SJCRH30 (cell line): ENCODE measurements at places on chromosomes 7 and 10. TPM values are rescaled to one million over a fixed set of nuclear protein-coding genes. Genes with fewer than 3 reads are reported as not detected.

The CDC14C gene
- 0.15 TPM in 1 of 2 replicates, not detected in the other for total RNA-seq

The NME8 gene
- not detected in 2 replicates for total RNA-seq

DNA sequence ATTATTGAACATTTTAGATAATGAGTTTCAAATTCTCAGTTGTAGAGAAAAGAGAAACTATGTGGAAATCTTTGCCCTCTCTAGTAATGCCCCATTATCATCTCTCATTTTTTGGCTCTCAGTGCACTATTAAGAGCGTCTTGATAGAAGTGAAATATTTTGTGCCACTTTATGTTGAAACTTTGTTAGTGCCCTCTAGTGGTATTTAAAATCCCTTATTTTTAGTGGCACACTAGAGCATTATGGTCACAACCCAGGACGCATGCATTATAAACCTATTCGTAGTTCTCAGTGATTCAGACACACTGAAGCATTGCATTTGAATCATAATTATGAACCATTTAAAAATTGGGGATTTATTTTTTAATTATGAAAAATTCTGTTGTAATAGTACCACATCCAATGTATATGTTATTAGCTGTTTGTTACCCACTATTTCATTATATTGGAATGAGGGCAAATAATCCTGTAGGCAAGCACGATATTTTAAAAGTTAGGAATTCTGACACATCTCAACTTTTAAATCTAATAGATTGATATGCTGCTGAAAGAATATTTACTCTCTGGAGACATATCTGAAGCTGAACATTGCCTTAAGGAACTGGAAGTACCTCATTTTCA is 21.9 kb downstream of the PDCD4 start:
- DNase-seq = peak; percentile 71
- H3K4me3 ChIP-seq = no peak overlapping the region
- H3K27ac ChIP-seq = no peak overlapping the region
- H3K4me1 ChIP-seq = no peaks in the 10 kb centered on the region

- no peak for DNase-seq
- H3K4me3 ChIP-seq = no peak overlapping the region
- no peaks in the 10 kb centered on the region for H3K27me3 ChIP-seq
- H3K4me1 ChIP-seq = no peaks in the 10 kb centered on the region
- H3K36me3 ChIP-seq = no peaks in the 10 kb centered on the region
Measured at GRCh38 chr7:85469446-85470010, 282.7 kb upstream of the SEMA3D start.

DNA sequence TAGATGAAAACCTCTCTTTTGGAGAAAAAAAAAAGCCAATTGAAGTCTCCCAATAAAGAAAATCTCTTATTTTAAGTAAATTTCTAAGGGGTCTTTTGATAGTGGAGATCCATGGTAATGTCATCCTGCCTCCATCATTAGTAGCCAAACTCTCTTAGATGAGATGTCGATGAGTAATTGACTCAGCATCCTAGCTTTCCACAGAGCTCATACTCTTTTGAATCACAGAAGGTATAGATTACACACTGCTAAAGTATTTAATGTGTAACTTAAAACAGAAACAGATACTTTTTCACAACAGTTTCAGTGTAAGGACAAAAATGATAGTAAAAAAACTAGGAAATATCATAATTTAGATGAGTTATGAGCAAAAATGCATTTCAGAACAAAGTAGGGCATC is 19.4 kb downstream of the MAGI2 start:
- no peak overlapping the region for H3K27ac ChIP-seq
- H3K27me3 ChIP-seq = no peaks in the 10 kb centered on the region
- DNase-seq = no peak

DNA sequence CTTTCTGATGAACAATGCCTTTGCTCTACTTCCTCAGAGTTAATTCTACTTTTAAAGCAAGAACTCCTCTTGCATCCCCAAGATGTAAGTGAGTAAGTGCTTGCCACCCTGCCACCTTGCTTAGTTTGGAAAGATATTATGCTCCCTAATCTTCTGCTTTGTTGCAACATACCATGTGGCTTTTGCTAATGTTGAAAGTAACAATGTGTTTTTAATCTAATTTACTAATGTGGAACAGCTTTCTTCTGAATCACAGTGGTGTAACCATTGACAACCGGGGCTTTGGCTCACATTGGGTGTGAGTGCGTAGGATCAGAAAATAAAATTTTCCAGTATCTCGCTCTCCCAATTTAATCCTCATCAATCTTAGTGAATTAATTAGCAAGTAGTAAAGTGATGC is 254.1 kb upstream of the PTER start:
- H3K27me3 ChIP-seq = no peaks in the 10 kb centered on the region
- no peaks in the 10 kb centered on the region for H3K4me1 ChIP-seq

GRCh38 chr7:115087437-115087836 is 165.5 kb downstream of the MDFIC start:
- no peak overlapping the region for H3K4me3 ChIP-seq
- H3K27ac ChIP-seq = no peak overlapping the region
- no peaks in the 10 kb centered on the region for H3K27me3 ChIP-seq
- peaks cover 9% of the 10 kb centered on the region for H3K4me1 ChIP-seq
- DNase-seq = peak; percentile 13

DNA sequence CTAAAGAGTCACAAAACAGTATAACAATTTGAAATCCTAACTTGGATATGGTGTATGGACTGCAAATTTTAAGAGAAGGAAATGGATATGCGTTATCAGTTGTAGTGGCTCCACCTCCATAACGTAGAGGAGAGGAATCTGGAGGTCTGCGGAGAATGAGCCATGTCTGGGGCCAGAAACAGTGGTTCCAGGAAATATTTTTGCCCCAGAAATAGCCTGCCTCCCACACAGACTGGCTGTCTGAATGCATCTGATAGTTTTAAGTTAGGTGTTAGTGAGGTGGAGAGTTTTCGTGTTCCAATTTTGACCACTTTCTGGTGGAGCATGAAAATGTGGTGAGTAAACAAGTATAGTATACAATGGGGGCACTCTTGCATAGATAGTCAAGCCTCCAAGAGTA is 1.6 kb downstream of the PHTF2 start:
- H3K4me3 ChIP-seq = peak overlapping the region; percentile 86
- no peak for DNase-seq
- no peaks in the 10 kb centered on the region; the same call in 1 of the 2 replicates for H3K4me1 ChIP-seq
- H3K27me3 ChIP-seq = no peaks in the 10 kb centered on the region
- H3K36me3 ChIP-seq = no peaks in the 10 kb centered on the region
- no peak overlapping the region for H3K27ac ChIP-seq

DNA sequence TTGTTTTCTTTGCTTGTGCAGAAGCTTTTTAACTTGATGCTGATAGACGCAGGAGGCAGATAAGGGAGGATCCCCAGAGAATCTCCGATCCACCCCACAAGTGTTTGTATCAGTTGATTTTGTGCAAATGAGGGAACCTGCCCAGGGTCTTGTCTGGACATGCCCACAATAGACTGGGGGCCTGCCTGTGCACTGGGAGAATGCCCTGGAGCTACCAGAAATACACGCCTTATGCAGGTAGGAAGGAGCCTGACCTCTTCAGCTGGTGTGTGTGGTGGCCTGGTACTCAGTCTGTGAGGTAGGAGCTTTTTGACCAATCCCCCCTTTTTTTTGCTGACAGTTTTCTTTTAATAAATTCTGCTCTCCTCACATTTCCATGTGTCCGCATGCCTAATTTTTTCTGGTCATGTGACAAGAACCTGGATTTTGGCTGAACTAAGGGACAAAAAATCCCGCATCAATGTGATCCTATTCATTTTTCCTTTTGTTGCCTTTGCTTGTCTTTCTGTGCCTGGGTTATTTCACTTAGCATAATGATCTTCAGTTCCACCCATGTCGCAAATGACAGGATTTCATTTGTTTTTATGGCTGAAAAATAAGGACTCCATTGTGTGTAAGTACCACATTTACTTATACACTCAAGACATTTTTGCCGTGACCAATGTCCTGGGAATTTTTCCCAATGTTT is 430.6 kb upstream of the NRG3 start:
- no peaks in the 10 kb centered on the region for H3K4me1 ChIP-seq
- no peak overlapping the region for H3K4me3 ChIP-seq
- H3K27me3 ChIP-seq = no peaks in the 10 kb centered on the region
- DNase-seq = no peak
- no peak overlapping the region for H3K27ac ChIP-seq

DNA sequence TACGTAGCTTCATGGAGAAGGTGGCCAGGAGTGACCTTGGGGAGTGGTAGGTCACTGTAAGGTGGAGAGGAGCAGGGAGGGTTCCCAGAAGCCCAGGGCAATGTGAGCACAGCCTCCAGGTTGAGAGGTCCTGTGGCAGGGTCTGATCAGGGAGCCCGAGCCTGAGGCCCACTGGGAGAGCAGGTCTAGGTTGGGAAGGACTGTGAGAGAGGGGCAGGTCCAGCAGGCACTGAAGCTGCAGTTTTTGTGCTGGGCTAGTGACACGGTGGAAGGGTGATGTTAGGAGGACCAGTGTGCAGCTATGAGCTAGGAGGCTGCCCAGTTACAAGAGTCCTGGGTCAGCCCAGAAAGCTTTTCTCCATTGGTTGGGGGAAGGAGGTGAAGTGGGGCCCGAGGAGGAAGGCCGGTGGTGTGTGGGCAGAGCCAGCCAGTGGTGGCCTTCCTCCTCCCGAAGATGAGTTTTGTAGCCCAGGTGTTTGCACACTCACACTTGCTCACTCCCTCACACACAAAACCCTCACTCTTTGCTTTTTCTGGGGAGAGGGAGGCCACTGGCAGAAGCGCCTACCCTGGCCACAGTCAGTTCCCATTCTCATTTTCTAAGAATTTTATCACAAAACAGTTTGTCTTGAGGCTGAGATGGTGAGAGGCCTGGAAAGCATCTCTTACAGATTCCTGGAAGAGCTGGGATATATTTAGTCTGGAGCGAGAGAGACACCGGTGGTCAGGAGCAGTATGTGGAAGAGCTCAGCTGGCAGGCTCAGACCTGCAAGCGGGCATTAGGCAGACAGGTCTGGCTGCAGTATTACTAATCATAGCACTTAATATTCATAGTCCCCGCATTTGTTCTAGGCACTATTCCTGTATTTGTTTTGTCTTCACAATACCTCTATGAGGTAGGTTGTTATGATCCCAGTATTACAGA is 57.1 kb downstream of the ZNF467 start:
- no peak overlapping the region for H3K27ac ChIP-seq
- H3K27me3 ChIP-seq = no peaks in the 10 kb centered on the region
- H3K4me1 ChIP-seq = peaks cover 12% of the 10 kb centered on the region; the same call in 1 of the 2 replicates

DNA sequence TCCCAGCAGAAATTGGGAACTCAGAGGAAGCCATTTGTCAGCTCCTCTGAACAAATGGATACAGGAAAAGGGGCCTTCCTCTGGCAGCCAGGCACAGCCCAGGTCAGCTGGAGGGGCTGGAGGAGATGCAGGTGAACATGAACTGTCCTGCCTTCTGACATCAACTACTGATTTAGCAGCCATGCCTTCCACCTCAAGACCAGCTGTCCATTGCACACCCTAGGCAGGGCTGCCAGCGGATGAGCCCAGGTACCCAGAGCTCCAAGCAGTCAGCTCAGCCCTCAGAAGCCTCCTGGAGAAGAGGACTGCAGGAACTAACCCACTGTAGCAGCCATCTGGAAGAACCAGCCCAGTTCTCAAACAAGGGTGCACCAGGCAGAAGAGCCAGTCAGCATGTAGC is 44.1 kb upstream of the GDF10 start:
- H3K27me3 ChIP-seq = no peaks in the 10 kb centered on the region
- no peaks in the 10 kb centered on the region for H3K36me3 ChIP-seq
- H3K4me1 ChIP-seq = no peaks in the 10 kb centered on the region
- H3K4me3 ChIP-seq = no peak overlapping the region
- H3K27ac ChIP-seq = no peak overlapping the region

DNA sequence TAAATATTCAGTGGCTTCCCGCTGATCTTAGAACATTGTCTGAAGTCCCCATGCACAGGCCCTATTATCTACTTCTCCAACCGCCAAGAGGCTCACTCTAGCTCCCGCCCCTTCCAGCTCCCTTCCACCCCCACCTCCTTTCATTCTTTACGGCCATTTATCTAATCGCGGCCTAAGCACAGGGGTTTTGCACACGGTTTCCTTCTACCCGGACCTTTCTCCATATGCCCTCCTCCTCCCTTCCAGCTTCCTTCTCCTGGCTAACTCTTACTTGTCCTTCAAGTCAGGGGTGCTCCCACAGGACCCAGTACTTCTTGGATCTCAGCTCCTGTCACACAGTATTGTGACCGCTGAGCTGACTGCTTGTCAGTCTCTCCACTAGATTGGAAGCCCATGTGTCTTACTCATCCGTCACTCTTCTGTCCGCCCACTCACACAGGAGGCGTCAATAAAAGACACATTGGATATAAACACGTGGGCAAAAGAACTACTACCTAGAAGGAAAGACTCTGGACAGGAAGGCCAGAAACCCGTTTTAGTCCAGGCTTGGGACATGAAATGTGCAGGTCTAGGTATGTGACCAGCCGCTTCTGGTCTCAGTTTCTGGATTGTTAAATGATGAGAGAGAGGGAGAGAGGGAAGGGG is 20.2 kb upstream of the HPS1 start:
- H3K36me3 ChIP-seq = no peaks in the 10 kb centered on the region
- no peak overlapping the region for H3K4me3 ChIP-seq
- H3K4me1 ChIP-seq = peaks cover 5% of the 10 kb centered on the region
- no peaks in the 10 kb centered on the region for H3K27me3 ChIP-seq

- no peak overlapping the region for H3K27ac ChIP-seq
- DNase-seq = no peak
- H3K4me3 ChIP-seq = no peak overlapping the region
- no peaks in the 10 kb centered on the region for H3K36me3 ChIP-seq
- H3K4me1 ChIP-seq = no peaks in the 10 kb centered on the region
Measured at GRCh38 chr10:62904281-62904875, 88.2 kb upstream of the EGR2 start.

DNA sequence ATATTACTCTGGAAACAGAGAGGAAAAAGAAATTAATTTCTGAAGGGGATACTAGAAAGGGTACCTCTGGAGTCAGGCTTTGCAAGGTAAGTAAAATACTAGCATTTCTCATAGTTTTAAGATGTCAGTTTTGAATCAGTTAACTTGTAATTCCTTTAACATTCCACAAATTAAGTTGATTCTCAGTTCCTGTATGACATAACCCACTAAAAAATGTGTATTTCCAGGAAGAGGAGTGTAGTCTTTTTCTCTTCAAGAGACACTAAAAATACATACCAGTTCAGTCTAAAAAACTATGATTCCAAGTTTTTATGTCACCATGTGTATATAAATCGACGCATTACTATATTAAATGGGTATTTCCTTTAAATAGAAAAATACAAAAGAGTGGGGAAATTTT is 113.2 kb downstream of the CDK6 start:
- H3K4me3 ChIP-seq = no peak overlapping the region
- peaks cover 52% of the 10 kb centered on the region for H3K36me3 ChIP-seq
- DNase-seq = peak; percentile 36
- peak overlapping the region; percentile 89 for H3K27ac ChIP-seq

- DNase-seq = no peak
- no peaks in the 10 kb centered on the region for H3K36me3 ChIP-seq
- H3K27me3 ChIP-seq = no peaks in the 10 kb centered on the region
- no peak overlapping the region for H3K4me3 ChIP-seq
- H3K4me1 ChIP-seq = no peaks in the 10 kb centered on the region
Measured at GRCh38 chr7:106522696-106523095, 138.3 kb downstream of the CCDC71L start.

The NUPR2 gene
- not detected in 2 replicates for total RNA-seq

- DNase-seq = no peak
- H3K4me3 ChIP-seq = no peak overlapping the region
- no peak overlapping the region for H3K27ac ChIP-seq
- H3K27me3 ChIP-seq = no peaks in the 10 kb centered on the region
Measured at GRCh38 chr10:112970021-112970420, 20.0 kb downstream of the TCF7L2 start.

- H3K4me1 ChIP-seq = no peaks in the 10 kb centered on the region; the same call in 1 of the 2 replicates
- no peaks in the 10 kb centered on the region for H3K27me3 ChIP-seq
- H3K4me3 ChIP-seq = no peak overlapping the region
- DNase-seq = no peak
- H3K36me3 ChIP-seq = no peaks in the 10 kb centered on the region
- no peak overlapping the region for H3K27ac ChIP-seq
Measured at GRCh38 chr7:81925530-81925929, 155.7 kb upstream of the HGF start.

The MET gene
- 121 and 129 TPM in 2 replicates for total RNA-seq
